ENCODE measurements at places on chromosomes 7 and 10.

- peaks cover 9% of the 10 kb centered on the region for H3K36me3 ChIP-seq
- no peaks in the 10 kb centered on the region for H3K4me1 ChIP-seq
- H3K27me3 ChIP-seq: no peaks in the 10 kb centered on the region
- H3K4me3 ChIP-seq: no peak overlapping the region
- no peak for DNase-seq
These were observed 20.2 kb downstream of the MCU start for GRCh38 chr10:72712136-72712535.

DNA sequence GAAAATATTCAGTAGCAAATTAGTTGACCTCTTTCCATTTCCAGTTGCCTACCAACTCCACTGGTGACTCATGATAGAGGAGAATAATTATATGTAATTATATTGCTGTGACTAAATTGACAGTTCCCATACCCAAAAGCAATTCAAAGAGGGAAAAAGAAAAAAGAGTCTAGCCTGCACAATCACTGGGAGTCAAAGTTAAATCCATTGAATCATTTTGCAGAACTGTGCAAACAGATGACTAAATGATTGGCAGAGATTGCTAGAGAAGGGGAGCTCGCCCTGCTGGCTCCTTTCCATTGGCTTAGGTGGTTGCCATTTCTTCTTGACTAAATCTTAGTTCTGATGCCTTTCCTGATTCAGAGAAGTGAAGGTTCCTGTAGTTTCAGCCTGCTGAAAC is 1228.6 kb upstream of the SORCS1 start:
- H3K27me3 ChIP-seq: no peaks in the 10 kb centered on the region
- H3K4me1 ChIP-seq: no peaks in the 10 kb centered on the region
- H3K4me3 ChIP-seq: no peak overlapping the region
- DNase-seq: no peak
- no peak overlapping the region for H3K27ac ChIP-seq

- peak; percentile 33 for DNase-seq
- H3K4me3 ChIP-seq: peak overlapping the region; percentile 46
These were observed 2.7 kb downstream of the VGF start for GRCh38 chr7:101162551-101163278.

DNA sequence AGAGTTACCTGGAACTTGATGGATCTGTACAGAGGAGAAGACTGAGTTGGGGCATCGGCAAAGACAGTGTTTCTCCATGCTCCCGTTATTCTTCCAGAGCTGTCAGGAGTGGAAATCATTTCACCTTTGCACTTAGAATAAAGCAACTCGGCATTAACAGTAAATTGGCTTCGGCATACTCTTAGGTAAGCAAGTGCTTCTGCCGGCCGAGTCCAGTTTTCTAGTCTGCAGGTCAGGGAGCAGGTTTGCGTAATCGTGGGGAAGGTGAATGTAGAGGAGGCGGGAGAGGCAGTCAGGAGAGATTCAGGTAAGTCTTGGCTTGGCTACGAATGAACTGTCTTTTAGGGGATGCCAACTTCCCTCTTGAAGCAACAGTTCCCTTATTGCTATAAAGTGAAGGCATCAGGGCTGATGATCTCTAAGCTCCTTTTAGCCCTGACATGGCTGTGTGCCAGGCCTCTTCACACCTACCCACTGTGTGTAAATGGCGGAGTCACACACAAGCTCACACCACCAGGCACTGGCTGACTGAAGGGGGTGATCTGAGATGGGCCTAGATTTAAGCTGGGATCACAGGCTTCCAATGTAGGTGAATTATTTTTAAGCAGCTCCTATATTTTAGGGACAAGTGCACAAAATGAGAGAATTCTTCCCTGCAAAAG is 127.1 kb downstream of the GATA3 start:
- H3K27ac ChIP-seq: no peak overlapping the region
- no peaks in the 10 kb centered on the region for H3K27me3 ChIP-seq
- no peaks in the 10 kb centered on the region for H3K4me1 ChIP-seq
- no peaks in the 10 kb centered on the region for H3K36me3 ChIP-seq
- no peak overlapping the region for H3K4me3 ChIP-seq
- peak; percentile 3 for DNase-seq

GRCh38 chr7:121337398-121337797 is 8.6 kb downstream of the WNT16 start:
- H3K4me3 ChIP-seq: no peak overlapping the region
- DNase-seq: no peak
- H3K27me3 ChIP-seq: peaks cover 8% of the 10 kb centered on the region
- no peaks in the 10 kb centered on the region for H3K4me1 ChIP-seq
- H3K27ac ChIP-seq: no peak overlapping the region

GRCh38 chr7:88205179-88205578 is 14.7 kb downstream of the SRI start:
- no peaks in the 10 kb centered on the region for H3K4me1 ChIP-seq
- no peak for DNase-seq
- H3K4me3 ChIP-seq: no peak overlapping the region
- peaks cover 38% of the 10 kb centered on the region for H3K36me3 ChIP-seq
- no peaks in the 10 kb centered on the region for H3K27me3 ChIP-seq

DNA sequence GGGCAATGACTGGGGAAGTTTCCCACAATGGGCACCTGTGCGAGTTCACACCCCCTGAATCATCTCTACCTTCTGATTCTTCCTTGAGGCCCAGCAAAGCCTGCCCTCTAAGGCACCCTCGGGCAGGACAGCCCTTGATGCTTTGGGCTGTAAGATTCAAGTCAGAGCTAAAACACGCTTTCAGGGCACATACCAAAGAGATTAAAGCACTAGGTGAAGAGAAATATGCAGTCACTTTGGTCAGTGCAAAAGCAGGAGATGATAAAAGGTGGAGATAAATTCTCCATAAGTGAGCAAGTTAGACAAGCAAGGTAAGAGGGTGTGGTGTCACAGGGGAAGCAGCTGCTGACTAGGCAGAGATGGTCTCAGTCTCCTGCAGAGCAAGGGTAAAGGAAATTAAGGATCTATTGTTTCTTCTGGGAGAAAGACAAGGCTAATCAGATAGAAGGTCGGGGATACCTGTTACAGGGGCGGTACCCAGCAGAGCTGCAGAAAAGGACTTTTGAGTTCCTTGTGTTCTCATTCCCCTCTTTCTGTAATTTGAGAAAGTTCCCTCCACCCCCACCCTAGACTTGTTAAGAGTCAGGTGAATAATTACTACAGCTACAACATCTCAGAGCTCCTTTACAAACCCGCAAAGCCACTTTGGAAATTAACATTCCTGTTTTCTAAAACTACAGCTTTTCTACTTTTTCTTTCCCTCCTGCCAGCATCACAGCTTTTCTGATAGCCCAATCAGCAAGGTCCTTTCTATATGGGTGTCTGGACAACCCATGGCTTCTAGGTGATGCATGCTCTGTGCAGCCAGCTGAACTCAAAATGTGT is 26.4 kb downstream of the PDLIM1 start:
- DNase-seq: no peak
- H3K27ac ChIP-seq: no peak overlapping the region
- H3K27me3 ChIP-seq: no peaks in the 10 kb centered on the region
- H3K4me3 ChIP-seq: no peak overlapping the region
- peaks cover 42% of the 10 kb centered on the region for H3K36me3 ChIP-seq
- H3K4me1 ChIP-seq: peaks cover 6% of the 10 kb centered on the region

GRCh38 chr7:103687272-103687671 is 241.3 kb upstream of the SLC26A5 start:
- no peak for DNase-seq
- H3K27ac ChIP-seq: no peak overlapping the region
- no peaks in the 10 kb centered on the region for H3K27me3 ChIP-seq
- no peaks in the 10 kb centered on the region for H3K36me3 ChIP-seq
- no peak overlapping the region for H3K4me3 ChIP-seq

DNA sequence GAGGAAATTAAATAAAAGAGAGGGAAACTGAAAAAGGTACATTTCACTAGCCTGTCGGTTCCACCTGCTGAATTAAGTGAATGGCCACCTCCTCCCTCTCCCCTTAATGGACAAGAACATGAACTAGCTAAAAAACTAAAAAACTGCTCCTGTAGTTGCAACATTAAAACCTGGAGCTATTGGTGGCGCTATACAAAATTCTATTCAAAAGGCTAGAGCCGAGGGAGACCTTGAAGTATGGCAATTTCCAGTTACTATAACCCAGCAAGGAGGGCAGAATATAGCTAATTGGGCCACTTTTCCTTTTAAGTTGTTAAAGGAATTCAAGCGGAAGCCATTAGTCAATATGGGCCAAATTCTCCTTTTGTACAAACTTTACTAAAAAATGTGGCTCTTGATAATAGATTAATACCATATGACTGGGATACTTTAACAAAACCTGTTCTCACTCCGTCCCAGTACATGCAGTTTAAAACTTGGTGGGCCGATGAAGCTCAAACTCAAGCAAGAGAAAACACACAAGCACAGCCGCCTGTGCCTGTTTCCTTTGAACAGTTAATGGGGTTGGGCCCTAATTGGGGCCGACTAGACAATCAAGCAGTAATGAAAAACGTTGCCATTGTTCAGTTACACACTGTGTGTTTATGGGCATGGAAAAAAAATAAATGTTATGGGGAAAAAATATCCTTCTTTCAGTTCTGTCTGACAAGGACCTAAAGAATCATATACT is 6.5 kb upstream of the CHST3 start:
- H3K4me3 ChIP-seq: no peak overlapping the region
- H3K4me1 ChIP-seq: no peaks in the 10 kb centered on the region
- H3K27me3 ChIP-seq: peaks cover 8% of the 10 kb centered on the region
- H3K27ac ChIP-seq: no peak overlapping the region
- no peak for DNase-seq

GRCh38 chr7:158268816-158269535 is 318.6 kb downstream of the PTPRN2 start:
- no peaks in the 10 kb centered on the region for H3K36me3 ChIP-seq
- no peaks in the 10 kb centered on the region for H3K27me3 ChIP-seq
- H3K27ac ChIP-seq: no peak overlapping the region

- no peaks in the 10 kb centered on the region for H3K27me3 ChIP-seq
- no peak overlapping the region for H3K4me3 ChIP-seq
- DNase-seq: no peak
- no peak overlapping the region for H3K27ac ChIP-seq
- H3K36me3 ChIP-seq: no peaks in the 10 kb centered on the region
These were observed 41.0 kb downstream of the ATXN7L1 start for GRCh38 chr7:105835441-105835840.

GRCh38 chr10:29806350-29806788 is 171.6 kb upstream of the SVIL start:
- no peaks in the 10 kb centered on the region for H3K27me3 ChIP-seq
- DNase-seq: no peak
- no peak overlapping the region for H3K4me3 ChIP-seq
- H3K4me1 ChIP-seq: peaks cover 35% of the 10 kb centered on the region
- H3K27ac ChIP-seq: no peak overlapping the region

DNA sequence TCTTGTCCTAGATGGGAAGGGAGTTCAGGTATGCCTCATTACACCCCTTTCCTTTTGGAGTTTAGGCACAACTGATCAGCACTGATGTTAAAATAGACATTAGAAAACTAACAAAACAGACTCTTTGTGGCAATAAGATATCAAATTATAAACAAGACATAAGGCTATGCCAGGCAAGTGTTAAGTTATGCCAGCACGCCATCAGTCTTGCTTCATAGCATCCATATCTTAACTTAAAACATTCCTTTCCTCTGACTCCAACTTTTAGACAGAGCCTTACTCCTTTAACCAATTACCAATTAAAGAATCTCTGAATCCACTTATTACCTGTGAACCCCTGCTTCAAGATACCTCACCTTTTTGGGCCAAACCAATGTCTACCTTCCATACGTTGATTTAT is 126.2 kb upstream of the ETV1 start:
- DNase-seq: no peak
- H3K27ac ChIP-seq: no peak overlapping the region
- H3K4me1 ChIP-seq: no peaks in the 10 kb centered on the region
- H3K4me3 ChIP-seq: no peak overlapping the region
- H3K27me3 ChIP-seq: peaks cover 2% of the 10 kb centered on the region

DNA sequence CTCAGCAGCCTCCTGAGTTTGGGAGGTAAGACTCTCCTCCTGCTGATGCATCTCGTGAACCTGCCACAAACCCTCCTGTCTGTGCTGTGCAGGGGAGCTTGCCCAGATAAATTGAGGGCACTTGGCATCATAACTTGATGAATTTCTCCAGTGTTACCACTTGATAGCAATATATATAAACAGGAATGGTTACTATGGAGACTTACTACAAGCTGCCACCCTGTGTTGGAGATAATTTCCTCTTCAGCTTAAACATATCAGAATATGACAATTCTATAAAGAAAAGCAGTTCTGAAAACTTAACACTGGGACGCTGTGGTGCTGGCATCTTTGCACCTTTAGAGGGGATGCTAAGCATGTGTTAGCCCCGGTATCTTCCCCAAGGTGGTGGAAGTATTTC is 14.9 kb downstream of the PFKFB3 start:
- peak overlapping the region; percentile 73 for H3K27ac ChIP-seq
- H3K4me3 ChIP-seq: no peak overlapping the region

DNA sequence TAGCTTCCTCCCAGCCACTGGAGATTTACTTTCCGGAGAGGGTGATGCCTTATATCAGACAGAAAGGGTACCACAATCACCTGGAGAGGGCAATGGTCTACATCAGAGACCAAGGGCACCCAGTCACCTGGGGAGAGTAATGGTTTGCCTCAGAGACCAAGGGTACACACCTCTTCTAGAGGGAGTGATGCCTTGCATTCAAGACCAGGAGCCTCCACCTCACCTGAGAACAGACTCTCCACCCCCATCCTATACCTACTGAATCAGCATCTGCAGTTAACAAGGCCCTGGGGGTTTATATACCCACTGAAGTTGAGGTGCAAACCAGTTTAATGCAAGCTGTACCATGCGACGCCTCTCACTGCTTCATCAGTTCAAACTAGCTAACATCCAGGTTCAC is 270.2 kb upstream of the IGFBP3 start:
- H3K27ac ChIP-seq: no peak overlapping the region
- H3K27me3 ChIP-seq: no peaks in the 10 kb centered on the region
- no peaks in the 10 kb centered on the region for H3K36me3 ChIP-seq
- H3K4me3 ChIP-seq: no peak overlapping the region
- no peak for DNase-seq

DNA sequence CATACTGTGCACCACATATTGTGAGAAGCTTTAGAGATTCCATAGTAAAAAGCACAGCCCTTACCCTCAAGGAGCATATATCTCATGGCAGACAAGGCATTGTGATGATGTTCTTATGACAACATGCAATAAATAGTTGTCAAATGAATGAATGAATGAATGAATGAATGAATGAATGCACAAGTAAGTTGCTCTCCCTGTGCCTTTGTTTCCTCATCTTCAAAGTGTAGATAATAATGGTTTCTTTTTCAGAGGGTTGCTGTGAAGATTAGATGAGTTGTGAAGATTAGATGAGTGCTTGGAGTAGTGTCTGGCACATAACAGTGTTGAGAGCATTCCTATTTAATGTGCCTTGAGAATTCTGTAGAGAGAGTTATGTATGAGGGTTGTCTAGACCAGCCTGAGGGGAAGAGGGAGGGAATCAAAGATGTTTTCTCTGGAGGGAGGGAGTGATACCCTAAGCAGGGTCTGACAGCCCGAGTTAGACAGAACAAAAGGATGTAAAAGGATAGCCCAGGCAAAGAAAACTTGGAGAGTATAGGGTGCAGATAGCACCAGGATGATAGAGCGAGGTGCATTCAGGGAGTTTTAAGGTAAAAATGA is 217.2 kb downstream of the RELN start:
- H3K4me1 ChIP-seq: no peaks in the 10 kb centered on the region
- H3K4me3 ChIP-seq: no peak overlapping the region
- no peaks in the 10 kb centered on the region for H3K27me3 ChIP-seq
